ENCODE measurements at places on chromosomes 1 and 21. TPM values are rescaled to one million over a fixed set of nuclear protein-coding genes. Genes with fewer than 3 reads are reported as not detected.

DNA sequence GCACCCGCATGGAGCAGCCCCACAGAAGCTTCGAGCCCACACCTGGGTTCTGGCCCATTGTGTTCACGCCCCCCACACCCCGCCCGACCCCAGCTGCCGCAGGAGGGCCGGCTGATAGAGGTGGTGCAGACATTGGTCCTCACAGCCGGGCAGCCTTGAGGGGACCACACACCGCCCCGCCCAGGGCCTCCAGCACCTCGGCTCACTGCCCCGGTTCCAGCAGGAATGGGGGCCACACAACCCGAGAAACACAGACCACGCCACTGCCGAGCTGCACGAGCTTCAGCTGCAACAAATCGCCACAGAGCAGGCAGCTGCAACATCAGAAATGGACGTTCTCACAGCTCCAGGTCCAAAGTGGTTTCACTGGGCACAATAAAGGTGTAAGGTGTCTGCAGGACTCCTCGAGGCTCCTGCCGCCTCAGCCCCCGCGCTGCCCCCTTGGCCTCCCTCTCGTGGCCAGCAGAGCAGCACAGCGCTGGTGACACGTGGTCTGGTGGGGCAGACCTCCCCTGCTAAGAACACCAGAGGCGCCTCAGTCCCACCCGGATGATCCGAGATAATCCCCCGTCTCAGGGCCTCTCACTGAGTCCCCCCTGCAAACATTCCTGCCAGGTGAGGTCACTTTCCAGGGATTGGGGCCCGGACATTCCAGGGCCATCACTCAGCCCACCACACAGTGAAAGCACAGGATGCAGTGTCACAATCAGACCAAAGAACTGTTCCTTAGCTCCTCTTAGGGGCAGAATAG lies 62.3 kb upstream of the ADARB1 start:
- peak; percentile 94 for DNase-seq

- peak; percentile 46 for DNase-seq
Observed at GRCh38 chr1:2543543-2544092, 12.6 kb upstream of the TNFRSF14 start.

GRCh38 chr1:40344597-40344996 lies 27.5 kb upstream of the COL9A2 start:
- peak; percentile 81 for DNase-seq

Gene OR6N1
- total RNA-seq: not detected

Gene AMY2A
- total RNA-seq: not detected

GRCh38 chr1:182299728-182300616 lies 91.6 kb downstream of the GLUL start:
- peak; percentile 30 for DNase-seq

Gene NBPF8
- 11.0 TPM for total RNA-seq

GRCh38 chr1:171793636-171794035 lies 12.2 kb downstream of the METTL13 start:
- peak; percentile 51 for DNase-seq

GRCh38 chr1:226597616-226598454 lies 49.3 kb downstream of the STUM start:
- no peak for DNase-seq

GRCh38 chr21:25314247-25314646 lies 293.0 kb downstream of the MRPL39 start:
- DNase-seq: no peak

Gene FNDC7
- total RNA-seq: not detected

GRCh38 chr1:165068741-165069140 lies 287.8 kb downstream of the LMX1A start:
- peak; percentile 42 for DNase-seq
